ENCODE measurements at places on chromosomes 11 and 22. TPM values are rescaled to one million over a fixed set of nuclear protein-coding genes. Genes with fewer than 3 reads are reported as not detected.
A peak's percentile ranks its signal among the peaks of the same experiment; 100 is the strongest.

OR2D2 gene
- 0.38 TPM for total RNA-seq

HOATZ gene
- total RNA-seq = not detected

OR2AG2 gene
- 0.04 TPM for total RNA-seq

OR10A2 gene
- not detected for total RNA-seq

PARVA gene
- total RNA-seq = 45.9 TPM

MOGAT2 gene
- not detected for total RNA-seq

SCN4B gene
- total RNA-seq = 0.41 TPM

IL18BP gene
- total RNA-seq = 6.4 TPM

DNA sequence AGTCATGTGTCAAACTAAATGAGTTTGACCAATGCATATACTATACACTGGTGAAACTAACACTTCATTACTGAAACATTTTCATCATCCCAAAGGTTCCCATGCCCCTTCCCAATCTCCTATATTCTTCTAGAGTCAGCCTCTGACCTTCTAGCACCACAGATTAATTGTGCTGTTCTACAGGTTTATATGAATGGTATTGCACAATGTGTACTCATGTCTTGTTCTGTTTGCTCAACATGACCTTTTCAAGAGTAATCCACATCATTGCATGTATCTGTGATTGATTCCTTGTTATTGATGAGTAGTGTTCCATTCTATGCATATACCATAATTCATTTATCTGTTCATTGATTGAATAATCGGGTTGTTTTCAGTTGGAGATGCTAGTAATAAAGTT, 7.5 kb upstream of the OR8G1 start:
- DNase-seq = no peak

DNA sequence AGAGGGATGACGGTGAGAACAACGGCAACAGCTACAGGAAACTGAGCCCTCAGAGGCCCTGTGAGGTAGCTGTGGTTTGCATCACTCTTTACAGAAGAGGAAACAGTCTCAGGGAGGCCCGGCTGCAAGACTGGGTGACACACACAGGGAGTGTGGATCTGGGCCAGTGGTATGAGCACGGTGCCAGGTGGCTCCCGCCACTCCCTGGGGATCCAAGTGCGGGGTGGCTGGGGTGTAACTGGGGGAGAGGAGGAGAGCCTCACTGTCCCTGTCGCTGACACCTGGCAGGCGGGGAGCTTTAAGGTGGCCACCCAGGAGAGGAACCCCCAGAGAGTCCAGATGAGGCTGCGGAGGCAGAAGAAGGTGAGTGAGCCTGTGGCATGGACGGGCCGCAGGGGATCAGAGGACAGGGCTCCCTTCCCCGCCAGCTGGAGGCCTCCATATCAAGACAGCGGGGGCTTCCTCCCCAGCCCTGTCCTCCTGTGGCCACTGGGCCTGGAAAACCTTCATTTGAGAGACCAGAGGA, 5.6 kb downstream of the RGL4 start:
- no peak for DNase-seq

DNA sequence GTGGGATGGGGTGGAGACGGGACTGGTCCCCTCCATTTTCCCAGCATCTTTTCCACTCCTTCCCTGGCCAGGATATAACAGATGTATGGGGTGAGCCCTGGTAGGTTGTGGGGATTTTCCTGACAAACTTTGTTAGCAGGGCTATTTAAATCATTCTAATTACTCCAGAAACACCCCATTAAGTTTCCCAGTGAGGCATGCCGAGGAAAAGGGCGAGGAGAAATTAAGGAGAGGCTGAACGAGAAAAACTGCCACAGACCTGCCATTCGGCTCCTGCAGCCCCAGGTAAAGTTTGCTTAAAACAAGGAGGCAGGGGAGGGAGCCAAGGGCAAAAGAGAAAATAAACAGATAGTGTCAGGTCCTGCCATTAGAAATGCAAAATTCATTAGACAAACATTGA, 428.2 kb downstream of the BUD13 start:
- no peak for DNase-seq

- no peak for DNase-seq
Measured at GRCh38 chr11:128187835-128188234, 399.5 kb downstream of the ETS1 start.

- DNase-seq = no peak
Measured at GRCh38 chr11:63603180-63603518, 11.1 kb downstream of the PLAAT3 start.

GRCh38 chr11:128629516-128630106, 42.3 kb upstream of the ETS1 start:
- no peak for DNase-seq

DNA sequence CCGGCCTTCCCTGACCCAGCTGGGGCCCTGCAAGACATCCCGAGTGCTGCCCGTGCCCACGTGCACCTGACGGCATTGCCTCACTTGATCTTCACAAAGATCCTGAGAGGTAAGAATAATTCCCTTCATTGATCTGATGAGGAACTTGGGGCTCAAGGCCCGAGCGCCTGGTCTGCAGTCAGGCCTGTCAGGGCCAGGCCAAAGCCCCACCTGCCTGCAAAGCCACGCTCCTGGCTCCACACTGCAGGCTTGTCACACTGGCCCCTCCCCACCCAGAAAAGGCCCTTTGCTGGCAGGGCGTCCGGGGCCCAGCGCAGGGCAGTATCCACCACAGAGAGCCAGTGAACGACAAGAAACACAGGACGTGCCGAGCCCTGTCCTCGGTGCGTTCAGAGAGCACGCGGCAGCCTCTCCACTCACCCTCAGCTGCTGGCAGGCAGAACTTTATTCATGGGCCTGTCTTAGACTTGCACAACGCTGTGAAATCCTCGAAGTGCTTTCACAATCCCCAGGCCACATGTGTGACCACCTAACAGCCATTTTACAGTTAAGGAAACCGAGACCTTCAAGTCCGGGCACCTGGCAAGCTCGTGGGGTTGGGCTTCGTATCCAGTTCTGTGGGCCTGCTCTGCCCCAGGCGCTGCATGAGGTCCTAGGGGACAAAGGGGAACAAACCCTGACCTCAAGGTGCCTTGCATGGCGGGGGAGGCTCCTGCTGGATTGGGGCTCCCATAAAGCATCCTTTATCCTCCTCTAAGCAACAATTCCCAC, 14.8 kb downstream of the KIAA0930 start:
- no peak for DNase-seq

DNA sequence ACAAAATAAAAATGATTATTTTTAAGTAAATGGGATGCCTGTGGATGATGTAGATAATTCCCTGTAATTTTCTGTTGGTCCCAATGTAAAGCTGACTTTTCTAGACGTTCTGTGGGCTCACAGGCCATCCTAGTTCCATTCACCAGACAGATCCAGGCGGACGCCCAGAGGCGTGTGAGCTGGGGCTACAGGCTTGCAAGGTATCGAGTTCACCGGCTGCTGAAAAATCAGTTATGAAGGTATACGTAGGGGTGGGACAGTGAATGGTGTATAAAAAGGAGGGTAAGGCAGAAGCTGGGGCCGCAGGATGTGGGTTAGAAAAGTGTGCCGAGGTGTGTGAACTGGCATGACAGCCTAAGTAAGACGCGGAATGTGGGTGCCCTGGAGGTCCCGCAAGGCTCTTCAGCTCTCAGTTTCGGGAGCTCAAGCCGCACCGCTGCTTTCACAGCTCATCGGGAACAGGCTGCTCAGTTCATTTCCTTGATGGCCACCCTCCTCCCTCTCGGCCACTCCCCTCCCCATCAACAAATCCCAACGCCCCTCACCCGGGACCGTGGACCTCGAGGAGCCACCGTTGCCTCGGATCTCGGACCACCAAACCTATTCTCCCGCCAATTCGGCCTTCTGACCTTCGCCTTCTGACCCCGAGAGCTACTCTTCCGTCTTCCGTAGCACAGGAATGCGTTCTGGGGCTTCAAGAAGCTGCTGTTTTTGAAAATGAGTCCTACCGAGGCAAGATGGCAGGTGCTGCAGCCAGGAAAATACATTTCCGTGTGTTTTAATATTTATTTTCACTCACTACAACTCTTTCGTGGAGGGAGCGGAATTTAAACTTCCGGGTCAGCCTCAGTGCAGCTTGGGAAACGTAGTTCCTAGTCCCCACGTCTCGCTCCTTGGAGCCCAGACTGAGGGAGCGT, at the start of gene XNDC1N:
Gene XNDC1N, minus strand, starts transcription at position 775 of the 917 bp plus-strand sequence. CDS start 5,241 bp downstream, outside the sequence.
- peak; percentile 58 for DNase-seq

DNA sequence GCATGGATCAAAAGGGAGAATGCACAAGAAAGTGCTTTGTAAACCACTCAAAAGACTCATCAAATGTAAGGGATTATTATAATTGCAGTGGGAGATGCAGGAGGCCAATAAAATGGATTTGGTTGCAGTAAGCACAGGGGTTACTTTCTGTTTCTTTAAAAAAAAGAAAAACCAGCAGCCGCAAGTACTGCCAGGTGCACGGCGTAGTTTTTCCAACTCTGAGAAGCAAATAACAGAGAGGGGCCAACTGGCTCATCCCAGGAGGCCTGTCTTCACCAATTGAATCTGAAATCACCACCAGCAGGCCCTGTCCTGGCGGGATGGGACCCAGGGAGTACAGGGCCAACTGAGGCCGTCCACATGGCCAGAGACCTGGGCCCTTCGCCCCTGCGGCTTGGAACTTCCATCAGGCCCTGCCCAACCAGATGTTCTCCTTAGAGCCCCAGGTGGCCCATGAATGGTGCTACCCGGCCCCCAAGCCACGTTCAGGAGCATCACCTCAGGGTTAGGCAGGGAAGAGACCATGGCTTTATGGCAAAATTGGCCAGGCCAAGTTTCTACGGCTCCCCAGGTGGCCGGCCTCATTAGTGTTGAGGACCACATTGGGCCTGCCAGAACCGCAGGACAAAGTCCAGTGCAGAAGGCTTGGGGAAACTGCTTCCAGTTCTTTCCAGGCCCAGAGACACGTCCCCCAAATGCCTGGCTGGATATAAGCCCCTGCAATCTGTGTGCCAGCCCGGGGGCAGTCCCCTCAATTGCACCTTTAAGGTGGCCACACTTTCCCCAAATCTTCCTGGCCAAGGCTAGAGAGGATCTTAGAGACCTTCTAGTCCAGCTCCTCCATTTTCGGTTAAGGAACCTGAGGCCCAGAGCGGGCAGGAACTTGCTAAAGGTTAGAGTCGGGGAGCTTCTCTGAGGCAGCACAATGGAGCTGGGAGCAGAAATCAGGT, 61.7 kb downstream of the CHRDL2 start:
- DNase-seq = no peak

DNA sequence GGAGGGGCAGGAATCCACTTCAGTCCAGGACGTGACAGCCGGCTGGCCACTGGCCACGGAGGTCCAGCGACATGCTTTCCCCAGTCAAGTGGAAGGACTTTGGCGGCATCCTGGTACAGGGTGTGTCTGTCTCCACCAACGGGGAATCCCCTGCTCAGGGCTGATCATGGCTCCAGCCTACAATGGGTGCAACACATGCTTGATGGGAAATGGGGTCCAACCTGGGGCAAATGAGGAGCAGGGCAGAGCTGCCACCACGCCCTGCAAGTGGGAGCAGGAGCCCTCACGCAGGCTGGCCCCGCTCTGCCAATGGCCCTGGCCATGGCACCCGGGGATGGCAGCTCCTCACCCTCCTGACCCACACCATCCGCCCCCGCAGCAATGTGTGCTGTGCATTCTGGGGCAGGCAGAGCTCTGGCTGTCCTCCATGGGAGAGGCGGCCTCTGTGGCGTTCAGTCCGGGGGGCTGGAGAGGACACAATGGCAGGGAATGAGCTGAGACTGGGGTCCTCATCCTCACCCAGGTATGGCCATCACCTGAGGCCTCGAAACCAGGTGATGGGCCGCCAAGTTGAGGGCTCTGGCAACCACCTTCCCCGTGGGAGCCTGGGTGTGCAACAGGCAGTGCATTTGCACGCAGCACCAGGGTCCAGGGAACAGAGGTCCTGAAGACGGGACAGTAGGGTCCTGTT, 5.8 kb upstream of the SEPTIN5 start:
- DNase-seq = no peak
